ENCODE measurements at places on chromosomes 11 and 22.
A peak's percentile ranks its signal among the peaks of the same experiment; 100 is the strongest.

DNA sequence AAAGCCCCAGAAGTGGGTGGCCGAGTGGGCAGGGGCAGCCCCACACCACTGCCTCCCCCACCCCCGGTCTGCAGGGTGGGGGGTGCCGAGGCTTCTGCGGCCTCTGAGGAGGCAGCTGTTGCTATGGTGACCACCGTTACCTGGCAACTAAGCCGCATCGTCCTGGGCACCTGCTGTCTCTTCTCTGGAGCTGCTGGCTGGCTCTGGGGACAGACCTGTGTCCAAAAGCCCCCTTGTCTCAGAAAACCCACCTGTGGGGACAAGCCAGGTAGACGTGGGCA is 79.9 kb upstream of the PRR5 start:
- peak; percentile 21 for DNase-seq

DNA sequence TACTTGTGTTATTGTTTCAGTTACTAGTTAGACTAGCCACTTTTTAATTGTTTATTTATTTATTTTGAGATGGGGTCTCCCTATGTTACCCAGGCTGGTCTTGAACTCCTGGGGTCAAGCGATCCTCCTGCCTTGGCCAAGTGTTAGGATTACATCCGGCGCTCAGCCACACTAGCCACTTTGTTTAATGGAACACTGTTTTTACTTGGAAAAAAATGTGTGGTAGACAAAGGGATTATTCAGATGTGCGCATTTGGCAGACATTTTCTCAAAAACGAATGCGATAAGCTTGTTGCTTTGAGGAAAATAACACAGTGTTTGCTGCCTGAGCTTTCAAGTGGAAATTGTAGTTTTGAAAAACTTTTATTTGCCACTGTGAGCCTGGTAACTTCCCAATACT is 51.0 kb downstream of the CTNND1 start:
- no peak for DNase-seq

DNA sequence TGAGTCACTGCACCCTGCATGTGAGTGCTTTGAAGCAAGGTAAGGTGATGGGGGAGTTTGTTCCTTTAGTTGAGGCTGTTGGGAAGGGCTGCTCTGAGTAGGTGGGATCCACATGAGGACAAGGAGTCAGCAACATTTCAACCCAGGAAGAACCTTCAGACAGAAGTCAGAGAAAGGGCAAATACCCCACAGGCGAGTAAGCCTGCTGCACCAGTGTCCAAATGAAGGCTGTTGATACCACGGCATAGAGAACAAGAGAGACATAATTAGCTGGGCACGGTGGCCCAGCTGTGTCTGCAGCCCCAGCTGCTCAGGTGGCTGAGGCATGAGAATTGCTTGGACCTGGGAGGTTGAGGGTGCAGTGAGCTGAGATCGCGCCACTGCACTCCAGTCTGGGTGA is 54.3 kb upstream of the CLMP start:
- no peak for DNase-seq

DNA sequence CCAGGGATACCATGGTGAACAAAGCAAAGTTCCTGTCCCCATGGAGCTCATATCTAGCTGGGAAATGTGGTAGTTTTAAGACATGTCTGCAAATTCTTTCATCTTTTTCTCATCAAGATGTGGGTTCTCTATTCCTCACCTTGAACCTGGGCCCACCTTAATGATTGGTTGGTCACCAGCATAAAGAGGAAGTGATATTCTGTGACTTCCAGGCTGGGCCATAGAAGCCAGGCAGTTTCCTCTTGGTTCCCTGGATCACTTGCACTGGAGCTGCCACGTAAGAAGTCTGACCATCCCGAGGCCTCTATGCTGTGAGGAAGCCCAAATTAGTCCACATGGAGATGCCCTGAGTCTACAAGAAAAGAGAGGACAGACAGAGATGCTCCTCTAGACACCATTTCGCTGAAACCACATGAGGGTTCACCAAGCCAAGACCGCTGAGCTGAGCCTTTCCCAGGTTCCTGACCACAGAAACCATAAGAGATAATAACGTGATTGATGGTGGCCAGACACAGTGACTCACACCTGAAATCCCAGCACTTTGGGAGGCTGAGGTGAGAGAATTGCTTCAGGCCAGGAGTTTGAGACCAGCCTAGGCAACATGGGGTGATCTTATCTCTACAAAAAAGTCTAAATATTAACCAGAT is 119.5 kb upstream of the ISX start:
- DNase-seq, result no peak

DNA sequence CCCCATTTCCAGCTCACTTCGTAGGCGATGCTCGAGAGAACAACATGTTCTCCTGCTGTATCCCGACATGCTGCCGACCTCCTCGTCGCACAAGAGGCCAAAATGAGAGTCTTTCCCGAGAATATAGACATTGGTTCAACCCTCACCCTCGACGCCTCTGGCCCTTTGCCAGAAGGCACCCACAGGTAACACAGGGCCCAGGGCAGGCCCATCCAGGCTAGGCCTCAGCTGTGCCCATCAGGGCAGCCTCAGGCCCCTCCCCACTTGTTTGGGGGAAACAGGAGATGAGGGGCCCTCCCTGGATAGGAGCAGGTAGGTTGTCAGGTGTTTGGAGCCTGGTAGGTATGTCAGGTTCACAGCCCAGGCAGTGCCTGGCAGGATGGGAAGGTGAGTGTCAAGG is 2.7 kb upstream of the RGL4 start:
- DNase-seq, result no peak

- no peak for DNase-seq
Observed at GRCh38 chr22:46390652-46391301, 55.3 kb downstream of the TRMU start.

- no peak for DNase-seq
Observed at GRCh38 chr11:73473252-73473651, 97.1 kb downstream of the RELT start.

DNA sequence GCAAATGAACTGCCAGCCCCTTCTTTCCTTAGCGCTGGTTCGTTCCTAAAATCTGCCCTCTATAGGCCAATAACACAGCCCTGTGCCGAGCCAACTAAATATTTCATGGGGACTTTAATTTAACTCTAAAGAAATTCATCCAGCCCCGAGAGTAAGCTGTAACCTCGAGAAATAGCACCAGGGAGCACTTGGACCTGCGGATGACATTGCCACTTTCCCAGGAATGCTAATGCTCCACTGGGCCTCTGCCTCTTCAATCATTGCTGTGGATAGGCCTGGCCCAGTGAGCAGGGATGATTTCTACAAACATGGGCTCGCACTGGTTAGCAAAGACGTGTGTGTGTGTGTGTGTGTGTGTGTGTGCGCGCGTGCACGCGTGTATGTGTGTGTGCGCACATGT is 95.3 kb upstream of the TBCEL start:
- DNase-seq, result no peak

GRCh38 chr11:15737320-15737719 is 619.0 kb downstream of the SOX6 start:
- no peak for DNase-seq

DNA sequence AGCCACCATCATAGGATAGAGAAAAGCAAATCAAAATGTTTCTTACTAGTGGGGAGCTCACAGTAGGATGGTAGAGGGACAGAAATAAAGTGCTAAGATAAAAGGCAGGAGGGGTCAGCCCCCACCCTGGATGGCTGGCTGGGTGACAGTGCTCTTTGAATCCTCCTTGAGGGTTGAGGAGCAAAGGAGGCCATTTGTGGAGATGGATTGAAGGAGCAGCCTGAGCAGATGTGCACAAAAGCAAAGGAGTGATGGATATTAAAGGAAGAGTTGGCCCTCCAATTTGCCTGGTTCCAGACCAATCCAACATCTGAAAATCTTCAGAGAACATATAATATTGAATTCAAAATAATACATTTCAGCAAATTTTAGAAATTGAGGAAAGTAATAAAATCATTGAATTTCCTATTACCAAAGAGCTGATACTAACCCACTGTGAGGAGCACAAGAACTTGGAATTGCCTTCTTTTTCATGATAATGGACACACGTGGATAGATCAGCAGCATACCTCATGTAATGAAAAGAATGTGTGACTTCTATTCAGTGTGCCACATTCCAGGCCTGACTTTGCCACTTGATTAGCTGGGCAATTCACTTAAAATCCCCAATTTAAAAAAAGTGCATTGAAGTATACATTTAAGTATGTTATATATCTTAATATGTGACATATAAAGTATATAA is 287.0 kb downstream of the FAT3 start:
- DNase-seq, result no peak

DNA sequence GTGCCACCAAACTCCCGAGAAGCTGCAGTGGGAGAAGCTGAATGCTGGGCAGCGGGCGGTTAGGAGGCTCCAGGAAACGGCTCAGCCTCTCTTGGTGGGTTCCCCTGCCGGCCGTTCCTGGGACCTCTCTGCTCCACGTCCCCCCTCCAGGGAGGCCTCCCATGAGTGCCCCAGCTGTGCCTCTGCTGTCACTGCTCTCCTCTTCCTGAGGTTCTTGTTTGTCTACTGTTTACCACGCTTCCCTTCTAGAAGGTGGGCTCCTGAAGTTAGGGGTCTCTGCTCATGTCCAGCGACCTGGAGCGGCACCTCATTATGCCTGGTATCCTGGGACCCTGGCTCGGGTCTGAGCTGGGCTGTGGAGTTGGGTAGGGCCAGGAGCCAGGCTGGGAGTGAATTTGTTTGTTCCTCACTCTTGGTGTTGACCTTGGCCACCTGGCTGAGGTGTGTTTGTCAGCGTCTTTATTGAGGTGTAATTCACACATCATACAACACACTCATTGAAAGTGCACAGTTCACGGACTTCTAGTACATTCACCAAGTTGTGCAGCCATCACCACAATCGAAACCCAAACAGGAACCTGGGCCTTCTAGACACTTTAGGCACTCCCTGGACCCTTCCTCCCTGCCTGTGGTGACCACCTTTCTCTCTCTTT is 37.8 kb upstream of the GRAMD4 start:
- no peak for DNase-seq

- no peak for DNase-seq
Observed at GRCh38 chr22:39468487-39469325, 11.9 kb downstream of the MGAT3 start.

GRCh38 chr11:69263736-69264052 is 30.3 kb upstream of the MYEOV start:
- DNase-seq, result no peak

- DNase-seq, result no peak
Observed at GRCh38 chr11:57325735-57326048, 940 bp upstream of the TNKS1BP1 start.

DNA sequence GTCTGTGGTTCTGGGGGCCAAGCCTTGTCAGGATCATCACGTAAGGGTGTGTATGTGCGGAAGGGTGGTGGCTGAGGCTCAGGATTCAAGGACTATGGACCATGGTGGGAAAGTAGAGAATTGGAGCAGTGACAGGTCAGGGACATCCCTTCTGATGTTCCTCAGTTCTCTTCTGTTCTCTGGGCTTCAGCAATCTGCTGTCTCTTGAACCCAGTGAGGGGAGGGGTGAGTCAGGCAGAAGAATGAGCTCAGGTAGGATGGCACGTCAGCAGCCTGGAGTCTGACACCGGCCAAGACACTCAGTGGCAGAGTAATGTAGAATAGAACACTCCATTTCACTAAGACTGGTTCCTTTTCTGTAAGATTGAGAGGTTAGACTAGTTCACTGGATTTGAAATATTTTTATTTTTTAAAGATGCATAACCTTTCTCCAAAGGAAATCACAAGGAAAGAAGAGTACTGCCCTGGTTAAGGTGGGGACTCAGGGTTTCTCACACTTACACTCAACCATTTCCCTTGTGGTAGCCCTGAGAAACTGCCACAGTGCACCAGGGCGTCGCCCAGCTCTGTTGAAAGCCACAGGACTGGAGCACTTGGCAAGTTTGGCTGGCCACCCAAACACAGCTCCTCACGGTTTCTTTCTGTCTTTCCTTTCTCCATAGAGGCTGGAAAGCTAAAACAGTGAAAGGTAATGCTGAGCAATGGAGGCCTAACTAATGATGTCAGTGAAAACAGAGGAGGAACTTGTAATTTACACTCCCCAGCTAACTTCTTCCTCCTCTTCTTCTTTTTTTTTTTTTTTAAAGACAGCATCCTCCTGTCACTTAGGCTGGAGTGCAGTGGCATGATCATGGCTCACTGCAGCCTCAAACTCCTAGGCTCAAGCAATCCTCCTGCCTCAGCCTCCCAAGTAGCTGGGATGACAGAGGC is 23.1 kb upstream of the MICAL2 start:
- DNase-seq, result peak; percentile 53

DNA sequence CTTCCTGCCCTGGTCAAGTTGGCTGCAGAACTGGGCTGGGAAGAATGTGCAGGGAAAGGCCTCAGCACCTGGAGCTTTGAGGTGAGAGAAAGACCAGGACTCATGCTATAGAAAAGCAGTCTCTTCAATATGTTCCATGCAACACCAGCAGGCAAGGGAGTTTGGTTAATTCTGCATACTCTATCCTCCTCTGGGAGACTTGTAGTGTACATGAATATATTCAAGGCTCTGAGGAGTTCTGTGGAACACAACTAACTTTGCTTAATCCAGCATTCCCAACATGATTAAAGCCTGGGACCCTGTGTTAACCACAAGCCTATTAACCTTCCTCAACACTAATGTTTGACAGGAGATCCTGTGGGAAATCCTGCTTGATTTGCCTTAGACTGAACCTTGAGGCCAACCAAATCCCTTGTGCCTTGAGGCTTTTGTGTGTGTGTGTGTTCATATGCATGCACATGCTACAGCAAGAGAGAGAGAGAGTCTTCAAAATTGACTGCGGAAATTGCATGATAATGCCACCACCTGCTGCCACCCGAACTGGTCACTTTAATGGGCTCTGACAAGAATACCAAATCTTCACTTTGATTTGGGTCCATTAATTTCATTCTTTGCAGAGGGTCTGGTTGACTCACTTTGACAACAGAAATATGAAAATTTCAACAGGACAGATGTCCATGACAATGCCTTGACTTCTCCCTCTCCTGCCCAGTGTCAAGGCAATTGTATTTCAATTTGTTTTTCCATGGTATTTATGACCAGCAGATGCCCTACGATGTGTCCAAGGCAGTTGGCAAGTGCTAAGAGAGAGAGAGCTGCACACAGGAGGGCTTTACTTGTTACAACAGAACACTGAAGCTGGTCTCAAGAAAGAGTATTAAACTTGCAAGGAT is 238.2 kb upstream of the ZBED5 start:
- DNase-seq, result no peak

DNA sequence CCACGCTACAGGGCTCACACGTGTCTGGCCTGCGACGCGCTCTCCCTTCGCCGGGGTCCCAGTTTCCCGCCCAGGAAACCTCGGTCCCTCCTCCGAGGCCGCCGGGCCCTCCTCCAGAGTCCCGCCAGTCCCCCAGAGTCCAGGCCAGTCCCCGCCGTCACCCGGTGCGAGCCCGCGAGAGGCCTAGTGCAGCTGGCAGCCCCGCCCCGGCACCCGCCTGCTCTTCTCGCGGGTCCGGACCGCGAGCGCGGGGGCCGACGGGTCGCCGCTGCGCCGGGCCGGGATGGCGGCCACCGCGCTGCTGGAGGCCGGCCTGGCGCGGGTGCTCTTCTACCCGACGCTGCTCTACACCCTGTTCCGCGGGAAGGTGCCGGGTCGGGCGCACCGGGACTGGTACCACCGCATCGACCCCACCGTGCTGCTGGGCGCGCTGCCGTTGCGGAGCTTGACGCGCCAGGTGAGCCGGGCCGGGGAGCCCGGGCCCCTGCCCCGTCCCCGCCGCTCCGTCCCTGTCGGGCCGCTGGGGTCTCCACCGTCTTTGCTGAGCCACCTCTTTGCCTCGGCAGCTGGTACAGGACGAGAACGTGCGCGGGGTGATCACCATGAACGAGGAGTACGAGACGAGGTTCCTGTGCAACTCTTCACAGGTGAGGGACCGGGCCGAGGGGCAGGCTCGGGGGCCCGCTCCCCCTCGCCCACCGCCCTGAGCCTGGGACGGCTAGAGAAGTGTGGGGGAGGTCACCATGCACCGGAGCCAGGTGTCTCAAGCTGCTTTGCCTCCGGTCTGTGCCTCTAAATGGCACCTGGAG is at the start of gene PTPMT1:
PTPMT1 (plus strand) TSS at position 260 of the 809 bp plus-strand sequence; CDS start at position 284, 24 bp downstream.
- peak; percentile 57 for DNase-seq

All from CD4-positive, alpha-beta T cell treated with Interleukin-2 at 100 ng/mL for 4 hours (primary cell).